Activated naive CD4-positive, alpha-beta T cell treated with anti-CD3 and anti-CD28 coated beads, Interleukin-2, amount 10 ng/mL, durations not matched to agents 5 hours and 36 hours (primary cell): ENCODE measurements at places on chromosomes 1 and 21. TPM values are rescaled to one million over a fixed set of nuclear protein-coding genes. Genes with fewer than 3 reads are reported as not detected.

LAPTM5 gene
- 591 TPM for total RNA-seq

LRRC39 gene
- total RNA-seq: 0.68 TPM

SMCP gene
- total RNA-seq: not detected

ZSCAN20 gene
- 1.7 TPM for total RNA-seq
